ENCODE measurements at places on chromosomes 11 and 22.

GRCh38 chr11:83659466-83659865 lies 373.3 kb upstream of the CCDC90B start:
- DNase-seq, result no peak

- no peak for DNase-seq
Measured at GRCh38 chr22:50087646-50088045, 2.2 kb upstream of the MOV10L1 start.

DNA sequence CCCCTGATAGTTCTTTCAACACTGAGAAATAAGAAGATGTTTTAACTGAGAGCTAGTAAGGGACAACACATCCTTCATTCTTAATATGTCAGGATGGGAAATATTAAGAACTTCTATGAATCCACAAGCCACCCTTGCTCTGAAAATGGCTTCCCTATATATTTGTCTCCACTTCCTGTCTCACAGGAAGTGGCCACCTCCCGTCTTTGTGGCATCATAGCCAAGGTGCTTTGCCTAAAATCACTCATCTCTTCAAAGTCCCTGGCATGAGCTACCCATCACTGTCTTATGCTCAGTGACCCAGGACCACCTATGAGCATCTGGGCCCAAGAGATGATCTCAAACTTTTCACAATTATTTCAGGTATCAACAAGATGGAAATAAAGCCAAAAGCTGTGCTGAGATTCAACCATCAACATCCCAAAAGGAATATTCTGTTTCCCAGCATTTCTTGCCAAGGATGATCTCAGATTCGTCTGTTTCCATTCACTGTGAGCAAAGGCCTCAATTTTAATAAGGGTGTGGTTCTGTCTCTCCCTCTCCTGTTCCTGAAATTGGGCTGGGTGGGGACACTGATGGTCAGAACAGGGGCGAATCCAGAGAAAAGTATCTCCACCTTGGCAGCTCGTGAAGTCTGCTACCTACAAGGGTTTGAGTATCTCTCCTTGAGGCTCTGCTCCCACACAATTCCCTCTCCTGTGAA lies 493.9 kb downstream of the MN1 start:
- DNase-seq, result no peak

DNA sequence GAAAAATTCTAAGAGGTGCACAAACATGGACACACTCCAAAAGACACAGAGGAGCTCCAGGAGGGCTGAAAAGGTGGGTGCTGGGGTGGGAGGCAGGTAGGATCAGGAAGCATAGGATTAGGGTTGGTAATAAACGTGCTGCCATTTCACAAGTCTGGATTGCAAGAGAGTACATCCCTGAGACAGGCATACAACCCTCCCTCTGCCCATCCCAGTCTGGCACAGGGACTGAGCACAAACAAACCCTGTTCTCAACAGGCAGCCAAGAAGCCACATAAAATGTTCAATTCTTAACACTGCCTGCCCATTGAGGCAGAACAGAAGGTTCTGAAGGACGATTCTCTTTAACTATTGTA lies 18.5 kb downstream of the SLC35F2 start:
- DNase-seq, result no peak

DNA sequence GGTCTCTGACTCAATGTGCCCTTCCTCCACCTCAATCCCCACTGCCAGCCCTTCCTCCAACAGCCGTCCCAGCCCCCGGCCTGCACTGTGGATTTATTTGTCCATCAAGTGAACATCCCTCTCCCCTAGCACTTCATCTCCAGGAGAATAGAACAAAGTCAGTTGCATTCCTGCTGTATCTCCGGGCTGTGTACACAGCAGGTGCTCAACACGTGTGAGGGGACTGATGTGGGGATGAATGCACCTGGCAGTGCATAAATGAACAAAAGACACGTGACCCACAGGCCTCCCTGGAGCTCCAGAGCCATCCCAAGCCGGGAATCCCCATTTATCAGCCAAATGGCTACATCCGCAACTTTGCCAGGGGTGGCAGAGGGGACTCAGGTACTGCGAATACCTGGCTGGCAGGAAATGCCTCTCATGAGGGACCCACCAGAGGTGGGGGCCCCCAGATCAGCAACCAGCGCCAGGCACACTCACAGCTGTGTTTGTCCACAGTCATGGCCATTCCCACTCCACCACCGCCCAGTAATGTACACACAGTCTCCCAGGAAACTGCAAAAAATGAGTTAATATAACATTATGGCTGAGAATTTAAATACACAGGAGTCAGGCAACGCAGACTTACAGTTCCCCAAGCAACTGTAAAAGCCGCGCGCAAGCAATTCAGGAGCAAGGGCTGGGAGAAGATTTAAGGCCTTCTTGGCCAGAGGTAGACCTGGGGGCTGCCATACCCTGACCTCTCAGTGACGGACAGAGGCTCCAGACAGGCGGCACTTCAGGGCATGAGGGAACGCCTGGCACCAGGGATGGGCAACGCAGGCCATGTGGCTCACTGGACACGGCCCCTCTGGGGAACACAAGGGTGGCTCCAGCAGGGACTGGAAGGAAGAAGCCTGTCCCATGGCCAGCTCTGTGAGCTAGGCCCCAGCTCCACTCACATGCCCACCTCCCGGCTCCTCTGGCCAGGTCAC lies 50.3 kb upstream of the TCF20 start:
- DNase-seq, result no peak

GRCh38 chr11:57071829-57072228 lies 83.1 kb downstream of the OR5AK2 start:
- DNase-seq, result no peak
